NCI-H1930 (cell line): ENCODE measurements at places on chromosomes 5 and 9.

GRCh38 chr5:148397968-148398595, 14.3 kb downstream of the FBXO38 start:
- DNase-seq = no peak

DNA sequence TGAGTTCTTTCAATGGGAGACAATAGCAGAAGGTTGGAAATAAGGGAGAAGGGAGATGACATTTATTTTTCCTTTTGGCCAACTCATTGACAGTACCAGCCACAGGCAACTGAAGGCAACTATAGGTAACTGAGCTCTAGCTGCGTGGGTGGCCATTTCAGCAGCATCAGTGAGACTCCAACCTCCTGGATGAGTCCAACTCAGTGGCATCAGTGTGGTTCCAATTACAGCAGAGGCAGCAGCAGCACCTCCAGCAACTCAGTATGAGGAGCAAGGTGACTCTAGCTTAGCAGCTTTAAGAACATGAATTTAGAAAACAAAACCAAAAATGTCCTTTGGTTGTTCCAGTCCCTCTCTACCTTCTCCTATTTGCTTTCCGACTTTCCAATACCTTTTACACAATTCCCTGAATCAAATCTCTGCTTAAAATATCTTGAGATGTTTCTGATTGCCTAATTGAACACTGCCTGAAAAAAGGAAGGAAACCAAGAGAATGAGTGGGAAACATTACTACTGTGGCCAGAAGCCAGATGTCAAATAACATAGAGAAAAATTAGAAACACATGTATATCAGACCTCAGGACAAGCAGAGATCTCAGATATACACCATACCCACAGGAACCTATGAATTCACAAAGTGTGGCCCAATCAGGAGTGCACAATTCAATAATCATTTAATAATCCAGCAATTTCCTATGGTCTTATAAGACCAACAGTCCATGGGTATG, 166.5 kb upstream of the RORB start:
- DNase-seq = no peak

DNA sequence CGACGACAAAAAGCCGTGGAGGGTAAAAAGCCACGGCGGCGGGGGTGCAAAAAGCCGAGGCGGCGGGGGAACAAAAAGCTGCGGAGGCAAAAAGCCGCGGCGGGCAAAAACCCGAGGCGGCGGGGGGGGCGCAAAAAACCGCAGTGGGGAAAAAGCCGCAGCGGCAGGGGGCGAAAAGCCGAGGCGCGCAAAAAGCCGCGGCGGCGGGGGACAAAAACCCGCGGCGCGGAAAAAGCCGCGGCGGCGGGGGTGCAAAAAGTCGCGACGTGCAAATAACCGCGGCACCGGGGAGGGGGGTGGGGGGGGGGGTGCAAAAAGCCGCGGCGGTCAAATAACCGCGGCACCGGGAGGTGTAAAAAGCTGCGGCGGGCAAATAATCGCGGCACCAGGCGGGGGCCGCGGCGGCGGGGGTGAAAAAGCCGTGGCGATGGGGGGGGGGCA, 511.5 kb downstream of the FOXD4L5 start:
- DNase-seq = no peak

DNA sequence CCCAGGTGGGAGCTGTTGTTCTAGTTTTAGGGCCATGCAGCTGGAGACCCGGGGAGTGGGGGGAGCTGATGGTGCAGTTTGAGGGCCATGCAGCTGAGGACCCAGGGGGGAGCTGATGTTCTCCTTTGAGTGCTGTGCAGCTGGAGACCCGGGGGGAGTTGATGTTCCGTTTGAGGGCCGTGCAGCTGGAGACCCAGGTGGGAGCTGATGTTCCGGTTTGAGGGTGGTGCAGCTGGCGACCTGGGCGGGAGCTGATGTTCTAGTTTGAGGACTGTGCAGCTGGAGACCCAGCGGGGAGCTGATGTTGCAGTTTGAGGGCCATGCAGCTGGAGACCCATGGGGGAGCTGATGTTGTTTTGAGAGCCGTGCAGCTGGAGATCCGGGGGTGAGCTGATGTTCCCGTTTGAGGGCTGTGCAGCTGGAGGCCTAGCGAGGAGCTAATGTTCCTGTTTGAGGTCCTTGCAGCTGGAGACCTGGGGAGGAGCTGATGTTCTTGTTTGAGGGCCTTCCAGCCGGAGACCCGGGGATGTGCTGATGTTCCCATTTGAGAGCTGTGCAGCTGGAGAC, 14.6 kb downstream of the PDCD6 start:
- no peak for DNase-seq

- DNase-seq = no peak
Measured at GRCh38 chr9:78928625-78929405, 631.9 kb downstream of the PSAT1 start.

- no peak for DNase-seq
Measured at GRCh38 chr9:4420351-4420750, 69.9 kb upstream of the SLC1A1 start.
